ENCODE measurements at places on chromosomes 4 and X.
A peak's percentile ranks its signal among the peaks of the same experiment; 100 is the strongest.

- no peak for DNase-seq
These were observed 211.9 kb upstream of the EOLA2 start for GRCh38 chrX:150150076-150150779.

DNA sequence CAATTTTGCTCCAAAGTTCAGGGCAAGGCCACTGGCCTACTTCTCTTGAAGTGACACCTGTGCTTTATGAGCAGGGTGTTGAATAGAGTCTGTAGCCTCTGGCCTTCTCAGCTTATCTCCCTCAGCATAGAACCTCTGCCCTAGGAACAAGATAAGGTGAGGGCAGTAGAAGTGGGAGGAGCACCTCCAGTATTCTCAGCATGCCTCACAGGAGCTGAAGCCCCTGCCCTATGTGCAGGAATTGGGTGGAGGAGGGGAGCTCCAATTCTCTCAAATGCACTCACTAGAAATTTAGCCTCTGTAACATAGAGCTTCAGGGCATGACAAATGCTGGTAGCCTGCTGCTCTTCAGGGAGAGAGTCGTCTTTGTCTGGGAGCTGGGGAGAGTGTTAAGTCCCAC, 479.3 kb downstream of the IL1RAPL1 start:
- DNase-seq = peak; percentile 41

DNA sequence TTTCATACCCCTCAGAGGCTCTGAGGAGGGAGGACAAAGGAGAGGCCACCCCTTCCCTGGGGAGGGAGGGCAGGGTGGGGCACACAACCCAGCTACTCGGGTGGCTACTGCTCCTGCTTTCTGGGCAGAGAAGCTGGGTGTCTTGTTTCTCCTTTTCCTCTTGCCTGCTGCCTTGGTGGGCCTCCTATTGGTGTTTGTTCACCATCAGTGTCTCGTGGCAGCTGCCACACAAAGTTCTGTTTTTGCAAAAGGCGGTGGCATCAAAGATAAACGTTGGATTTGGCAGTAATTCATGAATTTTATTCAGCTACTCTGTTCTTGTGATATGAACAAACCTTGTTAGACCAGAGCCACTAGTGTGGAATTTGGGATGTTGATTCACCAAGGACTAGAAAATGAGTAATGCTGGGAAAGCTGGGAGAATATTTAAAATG, 153.0 kb upstream of the SCML1 start:
- no peak for DNase-seq

DNA sequence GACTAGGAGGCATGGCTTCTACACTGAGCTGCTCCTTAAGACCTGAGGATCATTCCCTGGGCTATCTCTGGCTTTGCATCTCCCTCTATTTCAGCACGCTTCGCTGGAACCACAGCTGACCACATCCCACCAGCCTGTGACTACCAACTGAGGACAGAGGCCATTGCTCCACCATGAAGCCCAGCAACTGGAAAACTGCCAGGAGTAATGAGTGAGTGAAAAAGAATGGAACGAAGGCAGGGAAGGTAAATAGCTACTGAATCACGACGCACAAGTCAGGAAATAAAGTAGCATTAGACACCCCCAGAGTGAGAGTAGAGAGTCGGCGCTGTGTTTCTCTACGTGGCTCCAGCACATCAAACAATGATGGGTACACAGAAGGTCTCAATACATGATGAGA, 314.7 kb downstream of the LDB2 start:
- no peak for DNase-seq

GRCh38 chr4:48792348-48793006, 12.4 kb upstream of the FRYL start:
- DNase-seq = no peak

DNA sequence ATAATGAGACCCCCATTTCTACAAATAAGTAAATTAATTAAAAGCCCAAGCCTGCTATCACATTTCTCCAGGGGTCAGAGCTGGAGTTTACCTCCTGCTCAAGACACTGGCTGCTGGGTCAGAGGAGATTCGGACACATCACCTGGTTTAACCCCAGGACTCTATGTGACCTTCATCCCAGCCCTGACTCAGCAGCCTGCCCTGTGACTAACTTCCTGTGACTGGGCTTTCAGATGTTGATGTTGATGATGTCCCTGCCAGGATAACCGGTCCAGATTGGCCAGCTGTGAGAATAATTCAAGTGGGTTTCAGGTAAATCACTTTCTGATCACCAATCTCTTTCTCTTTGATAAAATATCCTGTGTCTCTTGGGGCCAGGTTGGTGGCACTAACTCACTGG, 102.4 kb upstream of the MAML3 start:
- DNase-seq = peak; percentile 68

DNA sequence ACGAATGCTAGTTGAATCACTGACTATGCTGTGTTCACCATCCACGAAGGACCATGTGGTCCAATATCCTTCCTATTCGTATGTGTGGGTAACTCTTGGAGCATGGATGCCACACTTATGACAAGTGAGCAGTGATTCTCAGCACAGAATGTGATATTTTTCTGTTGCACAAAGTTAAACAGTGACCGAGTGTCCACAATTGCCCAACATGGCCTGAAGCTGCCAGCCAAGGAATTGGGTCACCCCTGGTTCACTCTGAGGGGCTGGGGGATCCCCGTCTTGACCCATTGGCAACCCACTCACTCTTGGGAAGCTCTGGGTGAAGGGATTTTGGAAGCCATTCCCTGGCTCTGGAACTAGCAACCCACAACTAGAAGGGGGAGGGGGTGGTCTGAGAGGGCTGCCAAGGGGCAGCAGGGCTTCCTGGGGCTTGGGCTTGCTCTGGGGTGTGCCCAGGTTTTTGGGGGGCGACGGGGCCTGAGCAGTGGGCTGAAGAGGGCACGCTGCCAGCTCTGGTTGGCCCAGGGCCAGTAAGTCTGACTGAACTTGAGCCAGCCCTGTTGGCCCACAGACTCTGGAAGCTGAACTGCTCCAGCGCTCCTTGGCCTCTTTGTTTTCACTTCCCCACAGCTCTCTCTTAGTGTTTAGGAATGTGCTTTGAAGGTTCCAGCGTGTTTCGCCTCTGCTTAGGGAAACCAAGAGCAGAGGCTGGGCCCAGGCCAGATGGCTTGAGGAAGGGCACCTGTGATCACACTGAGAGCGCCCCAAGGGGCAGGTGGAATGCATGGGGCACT, 43.1 kb upstream of the BCOR start:
- peak; percentile 72 for DNase-seq

GRCh38 chr4:52408471-52408870, 250.6 kb downstream of the USP46 start:
- DNase-seq = no peak

- DNase-seq = no peak
These were observed 152.0 kb upstream of the FTHL17 start for GRCh38 chrX:31223817-31224216.

GRCh38 chr4:37434469-37434868, 189.9 kb downstream of the NWD2 start:
- no peak for DNase-seq

GRCh38 chr4:93791570-93792195, 36.9 kb upstream of the ATOH1 start:
- peak; percentile 82 for DNase-seq

- DNase-seq = no peak
These were observed 395 bp upstream of the SOWAHB start for GRCh38 chr4:76898385-76898692.

- peak; percentile 45 for DNase-seq
These were observed 274.9 kb upstream of the GK2 start for GRCh38 chr4:79682801-79683530.

- no peak for DNase-seq
These were observed 150.6 kb downstream of the ATRX start for GRCh38 chrX:77635373-77635772.

DNA sequence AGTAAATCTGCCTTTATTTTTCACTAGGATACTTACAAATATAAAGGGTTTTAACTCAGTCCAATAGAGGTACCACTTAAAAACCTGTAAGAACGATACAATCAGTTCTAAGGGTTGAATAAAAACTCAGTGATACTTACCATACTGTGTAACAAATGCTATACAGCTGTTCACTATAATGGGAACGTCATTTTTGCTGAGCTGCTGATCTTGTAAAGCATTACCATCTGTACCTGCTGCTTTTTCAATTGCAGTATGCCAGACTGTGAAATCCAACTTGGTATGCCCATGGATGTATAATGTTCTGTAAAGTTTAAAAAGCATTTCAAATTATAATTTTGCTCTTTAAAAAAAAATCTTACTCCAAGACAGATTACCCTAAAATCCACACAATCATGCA, 111.2 kb downstream of the ARAP2 start:
- no peak for DNase-seq

DNA sequence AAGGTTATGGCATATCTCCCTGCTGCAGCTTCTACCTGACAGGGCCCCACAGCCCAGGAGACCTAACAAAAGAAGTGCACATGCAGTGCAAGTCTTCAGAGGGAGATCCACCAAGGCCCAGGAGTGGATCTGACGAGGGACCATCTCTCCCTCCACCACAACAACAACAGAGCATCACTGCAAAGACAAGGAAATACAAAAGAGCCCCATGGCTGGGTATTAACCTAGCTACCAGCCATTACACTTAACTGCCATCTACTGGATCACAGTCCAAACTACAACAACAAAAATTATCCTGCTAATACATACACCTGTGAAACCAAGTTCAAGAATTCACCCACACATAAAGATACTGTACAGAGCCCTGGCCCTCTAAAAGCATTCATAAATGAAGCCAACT, 280.2 kb upstream of the SLC7A11 start:
- peak; percentile 53 for DNase-seq

GRCh38 chr4:158786121-158786601, 17.3 kb downstream of the FNIP2 start:
- no peak for DNase-seq

GRCh38 chrX:80513625-80514024, 93.4 kb downstream of the TENT5D start:
- peak; percentile 60 for DNase-seq

- DNase-seq = no peak
These were observed 1.2 kb downstream of the PRMT9 start for GRCh38 chr4:147682755-147683154.

- DNase-seq = no peak
These were observed 35.7 kb downstream of the PRKG2 start for GRCh38 chr4:81179326-81179725.

DNA sequence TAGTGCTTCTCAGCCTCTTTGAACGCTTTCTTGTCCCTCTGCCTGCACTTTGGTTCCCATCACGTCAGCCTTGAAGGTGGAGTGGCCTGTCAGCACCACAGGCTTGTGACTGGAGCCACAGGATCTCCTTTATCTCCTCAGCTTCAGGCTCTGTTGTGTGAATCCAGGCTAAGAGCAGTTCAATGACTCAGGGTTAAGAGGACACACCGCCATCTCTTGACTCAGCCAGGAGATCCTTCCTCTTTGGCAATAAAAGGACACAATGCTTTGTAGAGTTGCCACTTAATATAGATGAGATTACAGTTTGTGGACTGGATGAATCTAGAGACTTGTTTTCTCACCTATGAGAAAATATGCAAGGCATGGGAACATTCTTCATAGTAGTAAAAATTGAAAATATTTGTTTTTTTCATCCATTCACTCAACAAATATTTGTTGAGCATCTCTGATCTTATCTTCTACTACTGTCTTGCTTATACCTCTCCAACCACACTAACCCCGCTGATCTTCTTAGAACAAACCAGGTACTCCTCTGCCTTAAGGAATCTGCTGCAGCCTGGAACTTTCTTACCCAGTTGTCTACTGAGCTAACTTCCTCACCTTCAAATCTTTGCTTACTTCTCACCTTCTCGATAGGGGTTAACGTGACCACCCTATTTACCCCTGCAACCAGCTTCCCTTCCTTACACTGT, 62.3 kb downstream of the UCHL1 start:
- peak; percentile 58 for DNase-seq

DNA sequence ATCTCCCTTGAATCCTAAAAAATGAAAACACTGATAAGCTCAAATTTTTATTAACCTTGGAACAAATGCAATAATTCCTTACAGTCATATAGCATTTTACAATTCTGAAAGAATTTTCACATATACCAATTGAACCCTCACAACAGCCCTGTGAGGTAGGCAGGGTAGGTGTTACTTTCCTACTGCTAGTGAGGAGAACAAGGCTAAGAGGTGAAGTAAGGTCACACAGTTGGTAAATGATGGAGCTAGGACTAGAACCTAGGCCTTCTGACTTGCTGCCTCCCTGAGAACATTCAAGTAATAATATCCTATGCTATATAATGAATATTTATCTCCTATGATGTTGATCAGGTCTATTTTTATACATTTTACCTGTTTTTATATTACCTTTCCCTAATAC, 9.7 kb downstream of the TAF9B start:
- no peak for DNase-seq

DNA sequence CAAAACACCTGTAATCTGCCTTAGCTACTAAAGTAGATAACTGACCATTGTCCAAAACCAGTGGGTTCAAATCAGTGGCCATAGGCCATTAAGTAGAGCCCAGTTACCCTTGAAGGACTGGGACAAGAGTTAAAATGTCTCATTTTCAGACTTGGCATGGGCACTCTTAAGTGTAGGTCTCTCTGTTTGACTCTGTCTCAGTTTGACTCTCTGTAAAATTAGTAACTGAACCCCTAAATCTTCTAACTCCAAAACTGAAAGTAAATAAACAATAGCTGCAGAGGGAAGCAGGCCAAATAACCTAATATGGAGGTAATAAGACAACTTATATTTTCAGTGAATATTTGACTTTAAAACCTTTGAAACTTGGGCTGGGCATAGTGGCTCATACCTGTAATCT, 89.1 kb downstream of the SLC16A2 start:
- no peak for DNase-seq

GRCh38 chr4:151865744-151866591, 105.2 kb upstream of the GATB start:
- DNase-seq = no peak

DNA sequence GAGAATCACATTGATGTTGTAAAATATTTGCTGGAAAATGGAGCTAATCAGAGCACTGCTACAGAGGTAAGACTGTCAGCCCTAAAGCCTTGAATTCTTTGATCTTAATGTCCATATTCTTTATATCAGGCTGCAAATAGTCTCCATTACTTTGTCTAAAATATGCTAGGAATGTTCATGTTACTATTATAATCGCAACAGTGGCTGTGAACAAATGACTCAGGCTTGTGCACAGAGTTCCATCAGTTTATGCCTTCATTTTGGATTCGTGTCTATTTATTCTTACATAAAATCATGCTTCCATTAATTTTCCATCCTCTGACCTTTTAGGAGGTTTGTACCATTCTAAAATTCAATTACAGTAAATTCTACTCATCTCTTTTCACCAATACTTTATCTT, 182.7 kb downstream of the ANK2 start:
- DNase-seq = no peak

DNA sequence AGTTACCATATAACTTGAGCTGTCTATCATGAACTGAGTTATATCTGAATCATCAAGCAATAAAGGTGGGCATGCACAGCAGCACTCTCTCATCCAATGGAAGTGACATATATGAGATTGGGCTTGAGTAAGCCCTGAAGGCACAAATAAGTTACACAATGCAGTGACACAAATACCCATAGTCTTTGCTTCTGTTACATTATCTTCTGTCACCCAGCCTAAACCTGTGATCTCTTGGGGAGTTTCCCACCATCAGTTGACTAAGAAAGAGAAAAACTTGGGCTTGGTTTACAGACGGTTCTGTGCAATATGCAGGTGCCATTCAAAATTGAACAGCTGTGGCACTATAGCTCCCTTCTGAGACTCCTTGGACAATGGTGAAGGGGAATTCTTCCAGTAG, 138.8 kb upstream of the IL15 start:
- no peak for DNase-seq

GRCh38 chr4:119050527-119051090, 85.0 kb upstream of the MYOZ2 start:
- DNase-seq = no peak

- no peak for DNase-seq
These were observed 548 bp downstream of the TLR1 start for GRCh38 chr4:38803833-38804653.

- no peak for DNase-seq
These were observed 37.1 kb upstream of the HERC6 start for GRCh38 chr4:88341227-88342192.

All from endodermal cell (in vitro differentiated cells).